ENCODE measurements at places on chromosomes 6 and 20.

GRCh38 chr6:165984729-165985275, 182.8 kb downstream of the TBXT start:
- no peak for DNase-seq

DNA sequence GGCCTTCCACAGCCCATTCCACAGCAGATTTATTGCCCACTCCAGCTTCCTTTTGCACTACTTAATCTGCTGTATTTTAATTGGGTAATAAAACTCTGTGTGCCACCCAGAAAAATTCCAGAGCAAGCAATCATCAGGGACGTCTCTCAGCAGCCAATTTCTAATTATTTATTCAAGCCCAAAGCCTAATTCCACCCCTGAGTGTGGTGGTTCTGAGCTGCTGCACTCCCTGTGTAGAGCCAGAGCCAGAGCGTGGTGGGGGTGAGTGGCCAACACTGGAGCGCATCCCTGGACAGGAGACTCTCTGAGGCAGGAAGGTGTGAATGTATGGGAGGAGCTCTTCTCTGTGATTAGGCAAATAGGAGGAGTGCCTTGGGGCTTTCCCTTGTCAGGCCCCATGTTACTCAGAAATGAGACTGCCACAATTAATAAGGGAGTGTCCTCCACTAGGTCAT, 66.1 kb downstream of the CD24 start:
- DNase-seq = no peak

DNA sequence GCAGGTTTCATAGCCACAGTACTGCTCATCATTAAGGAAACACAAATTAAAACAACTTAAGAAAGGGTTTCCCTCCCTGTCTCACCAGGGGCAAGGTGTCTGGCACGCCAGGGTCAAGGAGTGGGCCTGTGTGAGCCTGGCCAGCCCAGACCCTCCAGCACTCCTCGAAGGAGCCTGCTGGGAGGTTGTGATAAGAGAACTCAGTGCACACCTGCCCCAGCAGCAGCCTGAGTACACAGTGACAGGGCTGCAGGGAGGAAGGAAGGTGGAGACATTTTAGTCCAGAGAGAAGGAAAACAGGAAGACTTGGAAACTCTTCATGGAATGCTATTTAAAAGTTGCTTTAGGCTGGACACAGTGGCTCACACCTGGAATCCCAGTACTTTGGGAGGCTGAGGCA, 14.1 kb downstream of the NINL start:
- DNase-seq = no peak

GRCh38 chr6:163347021-163347446, 67.5 kb upstream of the QKI start:
- no peak for DNase-seq

DNA sequence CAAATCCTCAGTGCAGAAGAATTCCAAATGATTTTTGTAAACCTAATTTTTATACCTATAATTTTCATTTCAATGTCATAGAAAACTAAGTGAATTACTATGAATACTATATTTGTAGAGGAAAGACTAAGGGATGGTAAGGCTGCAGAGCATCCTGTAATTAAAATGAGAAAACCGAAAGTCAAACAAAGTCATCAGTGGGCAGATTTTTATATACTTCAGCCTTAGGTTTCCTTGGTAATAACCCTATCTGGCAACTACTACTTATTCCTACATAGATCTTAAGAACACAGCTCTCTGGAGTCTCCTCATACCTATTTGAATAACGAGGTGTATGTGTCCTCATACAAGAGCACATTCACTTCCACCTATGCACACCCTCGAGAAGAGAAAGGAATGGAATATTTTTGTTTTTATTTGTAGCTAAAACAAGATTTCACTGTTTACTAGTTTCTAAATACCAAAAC, 117.9 kb upstream of the SGK1 start:
- no peak for DNase-seq

DNA sequence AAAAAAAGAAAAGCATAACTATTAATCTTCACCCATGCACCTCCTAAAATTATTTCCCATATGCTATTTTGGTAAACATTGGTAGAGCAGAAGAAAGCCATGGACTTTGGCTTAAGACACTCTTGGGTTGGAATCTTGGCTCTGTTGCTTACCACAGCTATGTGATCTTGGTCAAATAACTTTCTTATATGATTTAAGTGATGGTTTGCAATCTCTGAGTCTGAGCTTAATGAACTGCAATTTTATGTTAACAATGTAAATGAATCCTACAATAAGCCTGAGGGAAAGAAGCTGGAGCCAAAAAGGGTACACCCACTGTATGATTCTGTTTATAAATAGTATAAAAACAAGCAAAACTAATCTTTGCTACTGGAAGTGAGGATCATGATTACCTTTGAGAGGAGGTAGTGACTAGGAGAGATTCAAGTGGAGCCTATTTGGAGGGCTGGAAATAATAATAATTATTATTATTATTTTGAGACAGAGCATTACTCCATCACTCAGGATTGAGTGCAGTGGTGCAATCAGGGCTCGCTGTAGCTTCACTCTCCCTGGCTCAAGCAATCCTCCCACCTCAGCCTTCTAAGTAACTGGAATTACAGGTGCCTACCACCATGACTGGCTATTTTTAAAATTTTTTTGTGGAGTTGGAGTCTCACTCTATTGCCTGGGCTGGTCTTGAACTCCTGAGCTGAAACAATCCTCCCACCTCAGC, 34.5 kb downstream of the ABRACL start:
- no peak for DNase-seq

Data from activated CD4-positive, alpha-beta T cell treated with anti-CD3 and anti-CD28 coated beads, Interleukin-2, Interleukin-4, amounts not matched to agents 100 ng/mL and 50 ng/mL, durations not matched to agents 16 hours and 8 hours (primary cell).